Neuronal stem cell (in vitro differentiated cells): ENCODE measurements at places on chromosomes 2 and 18.

GRCh38 chr2:15205562-15205961 is 355.6 kb downstream of the NBAS start:
- no peak for DNase-seq

DNA sequence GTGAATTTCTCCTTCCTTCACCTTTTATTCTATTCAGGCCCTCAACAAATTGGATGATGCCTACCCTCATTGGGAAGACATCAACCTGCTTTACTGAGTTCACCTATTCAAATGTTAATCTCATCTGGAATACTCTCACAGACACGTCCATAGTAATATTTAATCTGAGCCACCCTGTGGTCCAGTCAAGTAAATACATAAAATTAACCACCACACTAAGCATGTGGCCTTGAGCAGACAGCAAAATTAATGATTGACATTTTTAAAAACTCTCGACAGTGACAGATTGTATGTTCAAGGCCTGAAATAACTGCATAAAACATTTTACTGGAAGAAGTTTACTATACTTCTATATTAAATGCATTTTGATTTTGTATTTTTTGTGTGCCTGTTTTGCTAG is 540.6 kb upstream of the GCFC2 start:
- no peak for DNase-seq

DNA sequence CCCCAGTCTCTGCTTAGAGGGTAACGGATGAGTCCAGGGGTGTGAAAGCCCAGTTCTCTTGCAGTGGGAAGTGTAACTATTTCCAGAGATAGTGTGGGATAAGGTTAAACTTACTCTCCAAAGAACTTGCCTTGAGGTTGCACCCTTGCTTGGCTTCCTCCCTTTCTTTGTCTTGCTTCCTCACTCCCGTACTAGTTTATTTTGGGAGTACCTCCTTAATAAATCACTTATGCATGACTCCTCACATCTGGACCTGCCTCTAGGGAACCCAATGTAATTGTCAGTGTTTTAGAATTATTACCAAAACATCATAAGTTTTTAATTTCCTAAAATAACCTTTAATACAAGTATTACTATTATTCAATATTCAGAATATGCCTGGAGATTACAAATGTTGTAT is 35.2 kb downstream of the CPO start:
- no peak for DNase-seq

- no peak for DNase-seq
These were observed 23.2 kb upstream of the KDM3A start for GRCh38 chr2:86417961-86418360.

GRCh38 chr2:119149611-119150010 is 8.9 kb downstream of the C1QL2 start:
- DNase-seq, result no peak

DNA sequence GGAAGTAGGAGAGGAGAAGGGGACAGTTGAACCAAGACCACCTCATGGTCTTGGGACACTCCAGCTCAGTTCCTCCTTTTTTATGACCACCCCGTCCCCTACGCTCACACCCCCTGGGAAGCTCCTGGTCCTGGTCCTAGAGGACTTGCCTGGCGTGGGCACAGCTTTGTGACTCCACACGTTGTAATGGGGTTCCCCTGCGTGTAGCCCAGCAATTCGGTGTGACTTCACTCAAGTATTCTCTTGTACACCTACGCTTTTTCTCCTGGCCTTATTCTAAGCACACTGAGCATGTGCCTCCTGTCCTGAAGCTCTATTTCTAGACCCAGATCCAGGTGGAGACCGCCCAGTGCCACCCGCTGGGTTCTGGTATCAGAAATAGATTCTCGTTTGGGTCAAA is 36.1 kb upstream of the B3GNT7 start:
- no peak for DNase-seq

GRCh38 chr2:127179766-127180165 is 40.3 kb downstream of the CYP27C1 start:
- no peak for DNase-seq

DNA sequence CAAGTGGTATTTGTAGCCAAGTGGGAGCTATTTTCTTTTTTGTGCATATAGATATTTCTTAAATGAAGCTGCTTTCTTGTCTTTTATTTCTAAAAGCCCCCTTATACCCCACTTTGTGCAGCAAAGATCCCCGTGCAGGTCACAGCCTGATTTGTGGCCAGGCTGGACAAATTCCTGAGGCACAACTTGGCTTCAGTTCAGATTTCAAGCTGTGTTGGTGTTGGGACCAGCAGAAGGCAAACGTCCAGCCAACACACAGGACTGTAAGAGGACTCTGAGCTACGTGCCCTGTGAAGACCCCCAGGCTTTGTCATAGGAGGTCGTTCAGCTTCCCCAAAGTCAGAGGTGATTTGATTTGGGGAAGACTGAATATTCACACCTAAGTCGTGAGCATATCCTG is 21.9 kb downstream of the FOSL2 start:
- no peak for DNase-seq

GRCh38 chr2:159034713-159035112 is 66.3 kb downstream of the TANC1 start:
- no peak for DNase-seq

GRCh38 chr2:238722181-238722580 is 125.7 kb upstream of the TWIST2 start:
- DNase-seq, result no peak

DNA sequence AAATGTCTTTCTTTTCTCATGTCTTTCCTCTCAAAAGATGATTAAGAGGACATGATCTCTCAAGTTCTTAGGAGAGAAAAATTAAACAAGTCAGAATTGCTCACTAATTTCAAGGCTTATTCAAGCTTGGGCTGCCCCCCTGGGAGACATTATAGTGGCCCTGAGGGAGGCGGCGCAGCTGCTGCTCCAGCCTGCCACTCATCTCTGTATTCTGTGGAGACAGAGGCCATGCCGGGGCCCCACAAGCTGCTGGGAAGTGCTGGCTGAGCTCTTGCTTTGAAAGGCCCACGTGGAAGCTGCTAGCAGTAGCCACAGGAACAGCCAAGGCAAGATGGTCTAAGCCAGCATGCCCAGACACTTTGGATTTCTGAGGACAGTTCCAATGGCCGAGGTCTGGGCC is 267.4 kb downstream of the LNPK start:
- no peak for DNase-seq

DNA sequence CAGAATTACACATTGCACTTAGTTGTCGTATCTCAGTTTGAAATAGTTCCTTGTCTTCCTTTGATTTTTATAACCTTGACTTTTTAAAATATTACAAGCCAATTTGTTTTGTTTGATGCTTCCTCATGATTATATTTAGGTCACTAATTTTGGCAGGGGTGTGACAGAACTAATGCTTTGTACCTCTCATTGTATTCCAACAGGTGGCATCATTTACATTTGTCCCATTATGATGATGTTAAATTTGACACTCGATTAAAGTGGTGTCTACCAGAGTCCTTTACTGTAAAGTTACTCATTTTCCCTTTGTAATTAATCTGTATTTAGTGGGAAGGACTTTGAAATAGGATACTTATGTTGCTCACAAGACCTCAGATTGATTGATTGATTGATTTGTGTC is 21.5 kb upstream of the MFSD2B start:
- no peak for DNase-seq

DNA sequence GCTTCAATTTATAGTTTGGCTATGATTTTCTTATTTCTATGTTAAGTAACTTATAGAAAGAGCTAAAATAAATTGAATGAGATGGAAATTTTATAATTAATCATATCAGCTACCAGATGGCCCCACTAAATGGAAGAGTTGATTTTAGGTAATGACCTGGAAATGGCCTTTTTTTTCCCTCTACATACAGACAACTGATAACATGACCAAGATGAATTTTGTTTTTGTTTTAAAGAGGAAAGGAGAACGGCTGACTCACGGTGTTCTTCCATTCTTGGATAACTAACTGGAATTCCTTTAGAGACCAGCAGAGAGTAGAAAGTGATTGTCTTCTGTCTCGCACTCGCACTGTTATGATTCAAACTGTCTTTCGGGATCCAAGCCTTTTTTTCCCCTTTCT is 91.0 kb downstream of the TMEM185B start:
- DNase-seq, result no peak

GRCh38 chr2:3094999-3095958 is 282.3 kb downstream of the EIPR1 start:
- no peak for DNase-seq

- no peak for DNase-seq
These were observed 36.4 kb downstream of the WDSUB1 start for GRCh38 chr2:159249990-159250715.

DNA sequence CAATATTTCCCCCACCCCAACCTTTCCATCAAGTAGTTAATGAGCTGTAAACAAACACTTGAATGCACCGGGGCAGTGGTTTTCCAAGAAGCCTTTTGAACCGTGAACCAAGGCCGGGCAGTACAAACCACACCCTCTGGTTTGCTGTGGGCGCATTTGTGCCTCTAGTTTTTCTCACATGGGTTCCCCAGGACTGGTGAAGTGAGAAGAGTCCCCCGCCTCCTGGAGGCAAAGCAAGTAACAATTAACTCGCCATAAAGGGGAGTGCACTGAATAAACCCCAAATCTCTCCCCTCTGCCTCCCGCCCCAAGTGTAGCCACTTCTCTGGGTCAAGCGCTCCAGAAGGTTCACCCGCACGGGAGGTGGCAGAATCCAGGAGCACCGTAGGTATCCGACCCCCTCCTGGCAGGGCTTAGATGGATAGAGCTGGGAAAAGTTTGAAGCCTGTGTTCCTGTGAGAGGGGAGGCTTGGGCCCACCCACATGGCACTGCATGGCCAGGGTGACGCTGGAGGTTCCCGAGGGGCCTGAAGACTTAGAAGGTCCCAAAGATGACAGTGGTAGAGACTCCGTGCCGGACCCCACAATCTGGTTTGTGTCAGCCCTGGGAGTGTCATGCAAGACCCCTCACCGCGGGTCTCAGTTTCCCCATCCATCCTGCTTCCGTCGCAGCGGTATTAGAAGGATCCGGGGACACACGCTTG is 182.2 kb downstream of the SMAD2 start:
- DNase-seq, result no peak

DNA sequence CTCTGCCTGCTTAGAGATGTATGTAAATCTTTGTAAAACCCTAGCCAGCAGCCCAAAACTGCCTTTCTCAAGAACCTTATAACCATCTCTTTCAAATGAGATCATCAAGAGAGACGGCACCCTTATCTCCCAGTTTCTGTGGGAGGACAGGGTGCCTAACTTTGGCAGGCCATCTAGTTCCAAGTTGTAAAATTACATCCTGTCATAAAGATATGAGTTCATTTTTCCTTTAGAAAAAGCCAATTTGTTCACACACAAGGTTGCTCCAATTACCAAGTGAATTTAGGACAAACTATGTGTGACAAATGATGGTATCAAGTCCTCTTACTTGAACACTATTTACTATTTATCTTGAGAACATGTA is 65.3 kb downstream of the MEMO1 start:
- DNase-seq, result no peak

- no peak for DNase-seq
These were observed 138.8 kb downstream of the ATAD2B start for GRCh38 chr2:23788100-23788499.
